CD4-positive, alpha-beta T cell (primary cell): ENCODE measurements at places on chromosomes 3 and 15.

DNA sequence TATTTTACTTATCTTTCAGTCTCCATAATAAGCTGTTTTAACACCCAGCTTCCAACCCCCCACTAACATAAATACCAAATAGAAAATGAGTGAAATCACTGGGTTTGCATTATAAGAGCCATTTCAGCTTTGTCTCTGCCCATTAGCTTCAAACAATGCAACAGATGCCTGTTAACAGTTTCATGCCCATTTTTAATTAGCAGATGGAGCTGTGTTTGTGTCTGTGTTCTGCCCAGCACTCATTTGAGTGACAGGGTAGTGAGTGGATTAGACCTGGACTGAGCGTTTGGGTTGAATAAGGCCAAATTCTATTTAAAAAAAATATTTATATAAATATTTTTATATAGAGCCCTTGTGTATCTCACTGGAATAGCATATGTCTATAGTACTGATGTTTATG lies 7.4 kb downstream of the RAB8B start:
- no peak for DNase-seq

DNA sequence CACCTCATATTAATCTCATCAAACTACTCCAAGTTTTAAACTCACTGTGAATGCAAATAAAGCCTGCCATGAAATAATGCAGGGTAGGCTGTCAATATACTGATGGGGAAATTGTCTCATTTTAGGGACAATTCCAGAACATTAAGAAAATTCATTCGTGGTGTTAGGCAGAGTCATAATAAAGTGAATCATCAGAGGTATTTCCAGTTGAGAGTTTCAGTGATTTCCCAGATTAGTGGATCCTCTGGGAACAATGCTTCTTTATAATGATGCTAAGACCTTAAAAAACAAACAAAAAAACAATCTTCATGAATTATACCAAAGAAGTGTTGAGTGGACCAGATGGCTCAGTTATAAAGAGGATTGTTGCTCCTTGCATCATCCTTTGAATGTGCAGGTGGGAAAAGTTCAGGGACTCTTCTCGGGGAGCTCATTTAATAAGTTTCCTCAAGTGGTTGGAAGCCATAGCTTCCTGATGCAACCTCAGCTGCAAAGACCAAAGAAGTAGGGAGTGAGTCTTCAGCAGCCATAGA lies 360.9 kb upstream of the TRIM42 start:
- DNase-seq = no peak

- DNase-seq = no peak
These were observed 27.0 kb upstream of the TFG start for GRCh38 chr3:100682056-100682853.

DNA sequence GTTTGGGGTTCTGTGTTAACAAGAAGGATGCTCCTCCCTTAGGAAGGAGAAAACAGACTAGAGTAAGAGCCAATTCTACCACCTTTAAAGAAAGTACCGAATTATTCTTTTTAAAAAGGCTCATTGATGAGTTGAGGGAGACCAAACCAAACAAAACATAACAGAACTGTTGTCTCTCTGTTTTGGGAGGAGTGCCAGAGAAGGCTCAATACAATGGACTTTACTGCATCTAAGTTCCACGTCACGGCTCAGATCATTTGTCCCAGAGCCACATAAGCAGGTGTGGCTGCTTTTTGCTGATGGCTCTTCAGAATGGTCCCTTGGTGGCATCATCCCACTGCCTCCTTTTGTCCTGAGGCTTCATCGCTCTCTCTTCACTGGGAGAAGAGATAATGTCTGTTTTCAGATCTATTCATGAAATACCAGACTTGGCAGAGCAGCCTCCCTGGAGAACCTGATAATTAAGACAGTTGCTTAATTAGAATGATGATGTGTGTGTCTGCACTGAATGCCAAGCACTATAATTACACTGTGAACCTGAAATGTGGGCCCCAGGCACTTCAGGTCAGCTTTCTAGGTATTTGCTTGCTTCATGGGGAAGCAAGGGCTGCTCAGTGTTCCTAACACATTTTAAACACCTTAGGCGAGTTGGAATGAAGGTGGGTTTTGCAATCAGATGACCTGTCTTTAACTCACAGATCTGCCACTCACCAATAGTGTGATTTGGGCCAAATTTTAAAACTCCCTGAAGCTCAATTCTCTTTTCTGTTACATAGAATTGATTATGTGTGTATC lies 335.2 kb upstream of the MCTP2 start:
- DNase-seq = no peak

GRCh38 chr3:135513106-135514059 lies 452.1 kb upstream of the PPP2R3A start:
- DNase-seq = no peak

DNA sequence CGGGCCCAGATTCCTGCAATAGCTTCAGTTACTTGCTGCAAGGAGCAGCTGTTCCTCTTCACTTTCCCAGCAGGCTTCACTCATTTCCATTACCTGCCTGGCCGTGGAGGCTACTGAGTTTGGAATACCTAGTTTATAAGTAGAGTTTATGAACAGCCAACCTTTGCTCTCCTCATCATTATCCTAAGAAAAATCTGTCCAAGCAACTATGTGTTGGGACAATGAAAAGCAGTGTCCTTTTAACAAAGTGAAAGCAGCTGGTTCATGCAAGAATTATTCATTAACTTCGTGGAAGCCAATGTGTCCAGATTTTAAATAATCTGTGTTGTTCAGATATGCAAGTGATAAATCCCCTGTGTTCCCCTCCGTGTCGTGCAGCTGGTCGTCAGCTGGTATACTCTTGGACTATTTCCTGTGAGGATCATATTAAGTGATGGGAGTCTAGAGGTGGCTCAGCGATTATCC lies 39.3 kb upstream of the SSR3 start:
- no peak for DNase-seq

DNA sequence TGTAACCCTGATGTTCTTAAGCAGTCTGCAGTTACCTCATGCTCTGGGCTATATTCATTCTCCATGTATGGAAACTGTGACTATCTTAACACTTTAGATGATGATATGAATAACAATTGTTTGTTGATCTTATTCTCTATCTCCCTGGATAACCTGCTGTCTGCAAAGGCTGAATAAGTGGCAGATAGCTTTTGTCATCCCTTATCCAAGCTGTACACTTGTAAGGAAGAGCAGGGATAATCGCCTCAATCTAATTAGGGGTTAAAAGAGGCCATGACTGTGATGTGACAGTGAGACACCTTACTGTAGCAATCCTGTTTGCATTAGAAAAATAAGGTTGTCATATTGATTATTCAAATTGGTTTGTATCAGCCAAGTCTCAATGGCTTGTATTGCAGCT lies 123.9 kb downstream of the RSRC1 start:
- DNase-seq = no peak
